Stimulated activated memory B cell treated with anti-CD40 and anti-IgM and Interleukin-4, amounts not matched to agents 10 μg/mL and 1 μg/mL and 100 μg/mL, for 72 hours (primary cell): ENCODE measurements at places on chromosomes 5 and 9.

DNA sequence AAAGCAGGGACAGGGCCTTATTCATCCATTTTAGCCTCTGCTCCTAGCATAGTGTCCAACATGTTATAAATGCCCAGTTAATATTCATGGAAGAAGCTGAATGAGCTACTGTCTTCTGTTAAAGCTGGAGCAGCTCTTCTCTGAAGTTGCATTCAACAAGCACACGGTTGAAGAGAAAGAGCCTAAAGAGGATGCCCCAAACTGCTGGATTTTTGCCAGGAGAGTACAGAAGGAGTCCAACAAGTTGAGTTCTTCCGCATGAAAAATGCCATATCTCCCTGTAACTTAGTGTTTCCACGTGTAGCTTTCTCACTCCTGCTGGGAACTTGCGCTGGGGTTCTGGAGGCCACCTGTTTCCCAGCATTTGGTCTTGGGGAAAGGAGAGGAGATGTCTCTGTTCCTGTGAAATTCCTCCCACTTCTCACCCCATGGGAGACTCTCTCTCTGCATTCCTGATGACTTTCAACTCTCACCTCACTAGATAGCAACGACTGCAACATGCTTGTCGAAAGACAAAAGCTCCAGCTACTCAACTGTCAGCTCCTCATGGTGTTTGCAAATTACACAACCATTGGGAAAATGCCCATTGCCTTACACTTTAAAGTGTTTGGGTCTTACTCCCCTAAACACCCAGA is 122.8 kb downstream of the KIF4B start:
- no peak for ATAC-seq

- ATAC-seq: no peak
These were observed 144.9 kb downstream of the GOLPH3 start for GRCh38 chr5:32029261-32029660.

GRCh38 chr5:157113002-157113401 is 4.2 kb upstream of the HAVCR2 start:
- ATAC-seq: no peak

DNA sequence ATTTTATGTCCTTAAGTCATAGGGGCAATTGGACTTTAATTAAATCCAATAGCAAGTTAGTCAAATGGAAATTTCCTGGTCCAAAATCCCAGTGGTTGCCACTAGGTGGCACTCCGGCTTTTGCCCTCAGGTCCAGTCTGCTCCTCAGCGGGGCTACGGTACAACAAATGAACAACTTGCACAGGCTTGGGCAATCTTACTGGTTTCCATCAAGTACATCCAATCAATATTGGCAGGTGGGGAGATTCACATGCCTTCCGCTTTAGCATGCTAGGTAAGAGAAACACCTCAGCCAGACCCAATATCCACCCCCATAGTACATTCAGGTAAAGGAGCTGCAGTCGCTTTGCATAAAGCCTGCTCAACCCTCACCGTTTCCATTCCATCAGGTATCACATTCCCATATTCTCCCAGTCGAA is 6.3 kb upstream of the MXD3 start:
- ATAC-seq: peak; percentile 61

DNA sequence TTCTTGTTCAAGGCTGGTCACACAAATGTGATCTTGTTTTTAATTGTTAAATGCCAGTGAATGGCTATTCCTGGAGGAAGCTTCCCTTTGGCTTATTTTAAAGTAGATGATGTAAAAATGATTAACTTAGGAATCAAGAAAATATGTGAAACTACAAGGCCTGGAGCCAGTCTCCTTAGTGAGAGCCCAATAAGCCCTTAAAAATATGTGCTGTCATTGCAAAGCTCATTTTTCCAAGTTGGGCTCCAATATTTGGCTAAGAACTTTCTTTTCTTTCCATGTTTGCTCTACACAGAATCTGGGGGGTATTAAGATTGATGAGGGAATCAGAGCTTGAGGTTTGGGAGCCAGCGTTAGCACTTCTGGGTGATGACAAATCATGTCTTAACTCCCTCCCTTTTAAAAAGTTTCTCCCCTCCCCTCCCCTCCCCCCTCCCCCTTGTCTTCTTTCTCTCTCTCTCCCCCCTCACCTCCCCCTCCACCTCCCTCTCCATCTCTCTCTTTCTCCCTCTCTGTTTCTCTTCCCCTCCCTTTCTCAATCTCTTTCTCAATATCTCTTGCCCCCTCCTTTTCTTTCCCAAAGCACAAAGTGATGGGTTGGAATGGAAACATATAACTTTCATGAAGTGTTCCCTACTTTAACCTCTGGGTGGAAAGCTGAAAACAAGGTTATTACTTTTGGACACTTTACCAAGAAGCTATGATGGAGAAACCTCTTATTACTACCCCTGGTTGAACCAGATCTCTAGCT is 86.0 kb downstream of the FBXL7 start:
- no peak for ATAC-seq

DNA sequence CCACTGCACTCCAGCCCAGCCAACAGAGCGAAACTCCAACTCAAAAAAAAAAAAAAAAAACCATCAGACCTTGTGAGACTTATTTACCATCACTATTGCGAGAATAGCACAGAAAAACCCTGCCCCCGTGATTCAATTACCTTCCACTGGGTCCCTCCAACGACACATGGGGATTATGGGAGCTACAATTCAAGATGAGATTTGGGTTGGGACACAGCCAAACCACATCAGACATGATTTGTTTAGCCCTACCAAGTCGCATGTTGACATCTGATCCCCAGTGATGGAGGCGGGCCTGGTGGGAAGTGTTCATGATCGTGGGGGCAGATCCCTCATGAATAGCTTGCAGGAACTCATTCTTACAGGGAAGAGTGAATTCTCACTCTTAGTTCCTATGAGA is 26.6 kb downstream of the MYO10 start:
- no peak for ATAC-seq

DNA sequence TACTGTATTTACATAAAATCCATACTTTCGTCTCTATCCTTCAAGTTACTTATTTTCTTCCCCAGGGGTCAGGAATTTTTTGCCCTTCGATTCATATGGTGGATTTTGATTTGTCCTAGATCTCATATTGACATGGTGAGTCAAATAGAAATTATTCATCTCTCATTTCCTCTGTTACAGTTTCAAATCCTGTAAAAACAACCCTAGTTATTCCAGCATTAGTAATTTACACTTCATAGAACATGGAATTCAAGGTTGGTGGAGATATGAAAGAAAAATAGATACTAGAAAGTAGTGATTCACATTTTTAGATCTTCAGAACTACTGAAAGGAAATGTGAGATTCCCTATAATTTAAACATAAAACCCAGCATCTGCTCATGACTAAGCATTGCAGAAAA is 1331.0 kb upstream of the CDH9 start:
- ATAC-seq: no peak

GRCh38 chr5:12690361-12690760 is 786.1 kb upstream of the CTNND2 start:
- ATAC-seq: no peak

GRCh38 chr5:41812156-41812555 is 58.1 kb downstream of the OXCT1 start:
- ATAC-seq: no peak

DNA sequence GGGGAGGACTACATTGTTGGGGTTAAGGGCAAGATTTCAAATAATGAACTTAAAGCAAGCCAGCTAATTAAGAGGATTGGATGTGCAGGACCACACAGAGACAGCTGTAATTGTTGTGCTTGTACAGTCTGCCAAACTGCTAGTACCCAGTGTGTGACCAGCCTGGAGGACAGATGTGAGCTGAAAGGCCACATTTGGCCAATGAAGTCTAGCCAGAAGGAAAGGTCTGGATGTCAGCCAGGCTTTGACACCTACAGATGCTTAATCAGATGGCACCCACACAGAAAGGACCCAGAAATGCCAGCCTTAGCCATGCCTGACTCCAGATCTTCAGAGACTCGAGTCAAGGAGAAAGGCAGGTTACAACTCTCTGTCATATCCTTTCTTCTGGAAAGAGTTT is 491.1 kb downstream of the KIF4B start:
- ATAC-seq: peak; percentile 31

GRCh38 chr5:111215971-111216370 is 8.2 kb upstream of the CAMK4 start:
- no peak for ATAC-seq

DNA sequence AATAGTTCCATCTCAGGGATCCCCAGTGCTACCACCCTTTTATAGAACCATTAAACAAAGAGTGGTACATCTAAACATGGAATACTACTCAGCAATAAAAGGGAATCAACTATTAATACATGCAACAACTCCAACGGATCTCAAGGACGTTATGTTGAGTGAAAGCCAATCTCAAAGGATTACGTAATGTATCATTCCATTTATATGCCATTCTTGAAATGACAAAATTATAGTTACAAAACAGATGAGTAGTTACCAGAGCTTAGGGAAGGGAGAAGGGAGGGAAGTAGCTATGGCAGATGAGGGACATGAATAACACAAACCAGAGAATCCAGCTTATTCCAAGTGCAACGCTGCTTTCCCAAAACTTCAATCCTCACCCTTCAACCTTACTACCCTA is 69.5 kb downstream of the ACTL7B start:
- no peak for ATAC-seq

- ATAC-seq: no peak
These were observed 29.8 kb upstream of the PJA2 start for GRCh38 chr5:109439590-109439989.

- ATAC-seq: no peak
These were observed 28.5 kb downstream of the TSPAN17 start for GRCh38 chr5:176675676-176676360.

GRCh38 chr5:67045816-67046740 is 150.5 kb downstream of the CD180 start:
- no peak for ATAC-seq

GRCh38 chr9:91824601-91825305 is 125.3 kb downstream of the ROR2 start:
- ATAC-seq: no peak

- ATAC-seq: peak; percentile 0
These were observed 937 bp upstream of the HMGCR start for GRCh38 chr5:75335952-75336614.

DNA sequence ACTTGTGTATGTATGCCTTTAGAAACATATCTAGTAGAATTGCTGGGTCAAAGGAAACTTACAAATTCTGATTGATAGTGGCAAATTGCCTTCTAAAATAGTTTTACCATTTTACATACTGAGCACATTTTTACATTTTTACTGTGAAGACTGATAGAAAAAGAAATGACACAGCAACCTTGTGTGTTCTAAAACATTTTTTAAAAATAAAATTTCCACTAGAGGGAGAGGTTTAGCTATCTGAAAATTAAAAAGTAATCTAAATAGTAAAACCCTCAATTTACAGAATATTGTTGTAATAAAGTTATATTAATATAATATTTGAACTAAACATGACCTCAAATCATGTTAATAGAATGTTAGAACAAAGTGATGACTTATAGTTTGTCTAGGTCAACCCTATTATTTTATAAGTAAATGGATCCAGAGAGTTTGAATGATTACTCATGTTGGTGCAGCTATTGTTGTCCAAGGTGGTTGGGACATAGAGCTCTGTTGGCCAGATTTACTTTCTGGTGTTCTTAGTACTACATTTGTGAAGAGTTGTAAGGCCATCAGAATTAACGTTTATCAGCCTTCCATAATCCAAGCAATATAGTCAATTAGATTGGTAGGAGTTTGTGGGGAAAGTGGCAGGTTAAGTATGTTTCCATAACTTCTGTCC is 17.2 kb downstream of the CENPP start:
- ATAC-seq: no peak

DNA sequence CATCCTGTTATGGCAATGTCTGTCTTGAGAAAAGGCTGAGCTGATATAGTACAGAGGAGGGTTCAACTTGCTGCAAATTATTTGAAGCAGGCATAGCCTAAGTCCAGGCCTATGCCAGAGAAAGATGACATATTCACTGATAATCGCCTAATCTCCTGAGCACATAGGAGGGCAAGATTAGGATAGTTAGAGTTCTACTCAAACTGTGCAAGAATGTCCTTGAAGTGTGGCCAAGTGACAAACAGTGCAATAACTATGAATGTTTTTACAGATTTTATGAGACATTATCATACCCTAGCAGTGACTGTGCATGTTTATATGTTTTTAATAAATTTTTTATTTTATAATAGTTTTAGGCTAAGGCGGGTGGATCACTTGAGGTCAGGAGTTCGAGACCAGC is 96.2 kb downstream of the TSSK1B start:
- no peak for ATAC-seq

DNA sequence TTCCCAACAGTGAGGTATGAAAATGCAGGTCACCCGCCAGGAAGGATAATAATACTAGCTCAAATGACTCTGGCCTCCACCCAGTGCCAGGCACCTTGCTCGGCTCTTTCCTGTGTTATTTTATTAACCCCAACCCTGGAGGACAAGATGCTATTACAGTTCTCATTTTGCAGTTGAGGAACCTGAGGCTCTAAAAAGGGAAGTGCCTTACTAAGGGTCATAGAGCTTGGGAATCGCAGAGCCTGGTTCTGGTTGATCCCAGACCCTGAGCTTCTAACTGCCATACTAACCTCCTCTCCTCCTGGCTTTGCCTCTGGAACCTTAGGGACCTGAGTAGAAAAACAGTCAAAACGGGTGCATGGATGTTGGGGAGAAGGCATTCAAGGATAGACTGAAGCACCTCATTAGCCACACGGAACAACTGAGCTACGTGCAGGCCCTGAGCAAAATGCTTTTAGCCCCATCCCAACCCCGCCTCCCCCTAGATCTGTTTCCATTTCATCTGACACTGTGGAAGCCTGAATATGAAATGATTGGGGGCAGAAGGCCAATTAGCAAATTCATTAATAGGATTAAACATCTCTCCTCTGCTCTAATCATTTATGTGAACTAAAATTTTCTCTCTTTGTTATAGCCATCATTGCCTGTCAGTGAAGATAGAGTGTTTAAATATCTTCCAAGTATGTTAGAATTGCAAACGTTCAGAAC is 7.9 kb downstream of the KCNIP1 start:
- ATAC-seq: no peak

DNA sequence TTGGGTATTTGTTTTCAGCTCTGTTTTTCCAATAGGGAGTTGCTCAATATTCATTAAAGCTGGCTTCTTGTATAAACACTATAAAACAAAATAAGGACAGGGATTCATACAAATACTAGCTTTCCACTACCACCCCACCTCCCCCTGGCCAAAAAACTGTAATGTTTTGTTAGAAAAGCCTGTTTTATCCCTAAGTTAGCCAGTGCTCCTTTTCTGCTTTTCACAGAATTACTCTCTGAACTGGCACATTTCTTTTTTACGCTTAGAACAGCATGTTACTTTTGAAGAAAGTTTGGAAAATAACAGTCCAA is 147.4 kb upstream of the DMRT1 start:
- no peak for ATAC-seq
